ENCODE measurements at places on chromosomes 1 and 21.
A peak's percentile ranks its signal among the peaks of the same experiment; 100 is the strongest.

GRCh38 chr1:205204552-205204951 is 7.0 kb downstream of the DSTYK start:
- DNase-seq, result no peak

DNA sequence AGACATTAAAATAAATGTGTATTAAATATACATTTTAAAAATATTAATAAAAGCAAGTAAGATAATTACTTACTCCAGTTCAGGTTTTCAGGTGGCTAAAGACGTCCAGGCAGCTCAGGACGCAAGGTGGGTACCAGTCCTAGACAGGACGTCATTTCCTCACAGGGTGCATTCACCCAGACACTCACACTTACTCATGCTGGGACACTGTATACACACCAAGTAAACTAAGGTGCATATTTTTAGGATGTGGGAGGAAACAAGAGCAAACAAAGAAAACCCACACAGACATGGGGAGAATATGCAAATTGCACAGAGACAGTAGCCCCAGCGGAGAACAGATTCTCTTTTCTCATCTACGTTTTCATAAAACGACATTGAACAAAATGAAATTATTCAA is 457.9 kb downstream of the BRINP3 start:
- DNase-seq, result no peak

GRCh38 chr1:225763716-225764548 is 13.7 kb upstream of the SRP9 start:
- DNase-seq, result no peak

DNA sequence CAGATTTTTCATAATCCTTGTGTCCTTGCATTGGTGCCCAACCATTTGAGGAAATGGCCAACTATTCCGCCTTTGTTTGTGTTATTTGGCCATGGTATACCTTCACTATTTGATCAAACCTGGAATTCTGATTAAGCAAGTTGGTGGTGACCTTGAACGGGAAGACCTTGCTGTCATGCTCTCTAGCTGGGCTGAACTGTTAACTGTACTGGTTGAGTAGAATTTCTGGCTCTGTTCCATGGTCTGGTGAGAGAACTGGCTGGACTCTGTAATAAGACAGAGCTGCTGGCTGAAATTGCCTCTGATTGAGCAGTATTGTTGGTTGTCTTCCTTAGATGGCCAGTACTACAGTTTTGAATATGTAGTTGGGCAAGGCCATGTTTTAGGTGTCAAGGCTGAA is 3.0 kb upstream of the LCE3C start:
- no peak for DNase-seq

- DNase-seq, result no peak
These were observed 115.0 kb downstream of the BACH1 start for GRCh38 chr21:29413683-29414082.

- no peak for DNase-seq
These were observed at the start of the genes SHE and TDRD10 for GRCh38 chr1:154502066-154502743. TSS of gene SHE (minus strand) at chr1:154502412. CDS start at chr1:154502026, 386 bp downstream. TSS of gene TDRD10 (plus strand) at chr1:154502219. CDS start at chr1:154506904, 4,685 bp downstream.

GRCh38 chr1:32128479-32128878 is 20.6 kb downstream of the KPNA6 start:
- DNase-seq, result no peak

GRCh38 chr1:43227143-43227764 is 42.5 kb upstream of the TMEM125 start:
- no peak for DNase-seq

GRCh38 chr1:180939711-180940103 is 27.0 kb downstream of the KIAA1614 start:
- no peak for DNase-seq

GRCh38 chr21:41370840-41371684 is 9.2 kb downstream of the MX2 start:
- DNase-seq, result no peak

DNA sequence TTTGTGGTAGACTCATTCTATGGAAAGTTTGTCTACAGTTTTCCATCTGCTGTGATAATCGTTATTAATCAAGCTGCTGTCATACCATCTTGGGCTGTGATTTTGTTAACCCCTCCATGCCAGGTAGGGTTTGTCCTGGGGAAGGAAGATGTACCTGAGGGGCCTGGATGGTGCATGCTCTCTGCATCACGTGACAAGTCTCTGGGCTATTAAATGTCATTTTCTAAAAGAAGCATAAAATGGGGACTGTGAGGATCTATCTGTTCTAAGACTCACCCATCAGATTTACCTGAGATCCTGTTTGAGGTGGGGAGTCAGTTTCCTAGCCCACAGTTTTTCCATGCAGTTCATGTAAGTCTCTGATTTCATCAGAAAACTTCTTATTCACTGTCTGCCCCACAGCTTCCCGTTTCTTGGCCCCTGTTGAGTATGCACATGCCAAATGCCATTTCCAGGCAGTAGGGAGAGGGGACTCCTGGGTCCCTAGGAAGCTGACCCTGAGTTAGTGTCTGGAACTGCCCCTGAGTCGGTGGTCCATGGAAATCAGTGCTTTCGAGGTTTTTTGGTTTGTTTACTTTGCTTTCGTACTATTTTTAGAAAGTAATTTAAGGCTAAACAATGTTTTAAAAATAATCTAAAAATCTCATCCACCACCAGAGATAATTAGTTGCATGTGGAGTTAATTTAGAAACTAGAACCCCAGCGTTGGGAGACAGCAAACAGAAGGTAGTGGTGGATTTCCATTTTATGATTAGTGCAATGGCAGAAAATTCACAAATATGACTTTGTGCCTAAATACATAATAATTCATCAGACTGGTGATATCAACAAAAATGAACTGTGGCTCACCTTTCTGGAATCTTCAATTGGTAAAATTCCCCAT is 46.7 kb downstream of the ZBTB18 start:
- no peak for DNase-seq

DNA sequence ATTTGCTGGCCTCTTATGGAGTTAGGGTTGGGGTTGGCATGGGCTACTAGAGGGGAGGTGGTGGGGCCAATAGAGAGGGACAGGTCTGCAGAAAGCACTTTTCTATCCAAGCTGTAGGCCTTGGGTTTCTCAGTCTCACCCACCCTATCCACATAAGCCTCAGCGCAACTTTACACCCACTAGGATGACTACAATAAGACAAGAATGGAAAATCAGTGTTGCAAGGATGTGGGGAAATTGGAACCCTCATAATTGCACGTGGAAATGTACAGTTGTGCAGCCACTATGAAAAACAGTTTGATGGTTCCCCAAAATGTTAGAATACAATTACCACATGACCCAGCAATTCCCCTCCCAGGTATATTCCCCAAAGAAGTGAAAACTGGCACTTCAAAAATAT is 14.0 kb upstream of the GSTM4 start:
- DNase-seq, result no peak

- DNase-seq, result no peak
These were observed 6.7 kb upstream of the NADK start for GRCh38 chr1:1784933-1785332.

DNA sequence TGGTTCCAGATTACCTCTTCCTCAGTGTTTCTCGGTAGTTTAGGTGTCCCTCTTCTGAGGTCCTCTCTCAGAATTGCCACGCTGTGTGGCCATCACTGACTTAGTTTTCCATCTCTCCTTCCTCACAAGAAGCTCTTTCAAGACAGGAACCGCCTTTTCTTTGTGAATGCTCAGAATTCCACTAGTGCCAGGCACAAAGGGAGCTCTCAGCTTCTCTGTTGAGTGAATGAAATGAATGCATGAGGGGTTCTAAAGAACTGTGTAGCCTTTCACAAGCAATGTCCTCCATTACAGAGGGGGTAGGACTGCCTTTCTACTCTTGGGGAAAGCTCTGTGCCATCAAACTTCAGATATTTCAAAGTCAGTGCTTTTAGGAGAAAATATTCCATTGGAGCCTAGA is 546.8 kb downstream of the RWDD3 start:
- no peak for DNase-seq

DNA sequence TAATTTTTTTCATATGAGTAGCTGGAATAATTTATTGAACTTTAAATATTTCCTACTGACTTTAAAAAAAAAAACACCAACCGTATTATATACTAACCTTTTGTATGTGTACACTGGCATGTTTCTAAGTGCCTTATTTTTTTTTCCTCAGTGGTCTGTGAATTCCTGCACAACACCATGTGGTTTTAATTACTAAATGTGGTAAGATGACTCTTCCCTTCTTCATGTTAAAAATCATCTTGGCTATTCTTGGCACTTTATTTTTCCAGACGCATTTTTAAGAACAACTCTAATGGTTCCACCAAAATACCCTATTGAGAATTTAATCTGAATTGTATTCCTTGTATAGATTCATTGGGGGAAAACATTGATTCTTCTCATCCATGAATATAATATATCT is 28.4 kb downstream of the PPP2R5A start:
- DNase-seq, result no peak

- no peak for DNase-seq
These were observed 36.2 kb downstream of the CAMSAP2 start for GRCh38 chr1:200774735-200775444.

GRCh38 chr1:86150553-86151055 is 6.0 kb downstream of the COL24A1 start:
- DNase-seq, result no peak

DNA sequence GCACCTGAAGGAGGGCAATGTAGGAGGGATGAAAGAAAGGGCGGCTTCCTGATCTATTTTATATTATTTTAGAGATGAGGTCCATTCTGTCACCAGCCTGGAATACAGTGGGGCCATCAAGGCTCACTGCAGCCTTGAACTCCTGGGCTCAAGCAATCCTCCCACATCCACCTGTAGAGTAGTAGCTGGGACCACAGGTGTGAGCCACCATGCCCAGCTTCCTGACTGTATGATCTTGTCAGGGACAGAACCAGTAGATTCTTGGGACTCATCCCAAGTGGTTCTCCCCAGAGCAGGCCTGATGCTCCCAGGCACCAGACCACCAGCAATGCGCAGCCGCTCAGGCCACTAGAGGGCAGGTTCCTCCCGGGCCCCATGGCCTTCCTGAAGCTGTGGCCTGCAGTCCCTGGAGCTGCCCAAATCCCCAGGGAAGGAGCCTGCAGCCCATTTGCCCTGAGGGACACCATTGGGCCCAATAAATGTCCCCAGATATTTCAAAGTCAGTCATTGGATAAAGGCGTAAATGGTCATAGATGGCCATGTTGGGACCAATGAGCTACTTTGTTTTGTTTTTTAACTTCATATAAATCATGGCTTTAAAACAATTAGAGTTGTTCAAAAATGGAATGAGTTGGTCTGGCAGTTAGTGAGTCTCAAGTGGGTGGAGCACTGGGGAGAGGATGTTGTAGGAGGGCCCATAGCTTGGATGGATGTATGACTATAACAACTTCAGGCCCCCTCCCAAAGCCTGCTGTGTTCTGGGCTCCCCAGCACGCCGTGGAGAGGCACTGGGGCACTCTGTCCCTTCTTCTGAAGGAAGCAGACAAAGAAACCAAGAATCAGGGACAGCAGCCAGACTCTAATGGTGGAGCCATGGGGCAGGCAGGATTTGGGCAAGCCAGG is 44.7 kb upstream of the GOLT1A start:
- no peak for DNase-seq

GRCh38 chr1:113136476-113136875 is 63.5 kb downstream of the LRIG2 start:
- no peak for DNase-seq

DNA sequence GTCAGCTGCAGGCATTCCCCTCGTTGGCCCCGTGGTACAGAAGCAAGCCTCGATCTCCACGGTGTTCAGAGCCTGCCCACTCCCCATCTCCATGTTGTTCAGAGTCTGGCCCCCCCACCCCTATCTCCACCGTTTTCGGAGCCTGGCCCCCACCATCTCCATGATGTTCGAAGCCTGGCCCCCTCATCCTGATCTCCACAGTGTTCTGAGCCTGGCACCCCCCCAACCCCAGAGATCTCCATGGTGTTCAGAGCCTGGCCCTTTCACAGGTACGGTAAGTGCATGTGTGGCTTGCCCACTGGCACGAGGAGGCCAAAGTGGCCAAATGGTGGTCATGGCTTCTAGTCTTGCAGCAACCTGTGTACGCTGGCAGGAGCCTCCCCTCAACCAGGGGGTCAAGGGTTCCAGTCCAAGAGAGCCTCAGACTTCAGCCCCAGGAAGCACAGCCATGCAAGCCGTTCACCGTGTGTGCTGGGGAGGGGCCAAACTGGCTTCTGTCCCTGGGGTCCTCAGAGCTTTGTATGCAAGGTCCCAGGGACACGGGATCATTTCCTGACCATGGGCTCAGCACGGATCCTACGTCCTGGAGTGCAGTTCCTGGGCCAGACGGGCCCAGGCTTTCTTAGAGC is 13.3 kb upstream of the PCBP3 start:
- no peak for DNase-seq

DNA sequence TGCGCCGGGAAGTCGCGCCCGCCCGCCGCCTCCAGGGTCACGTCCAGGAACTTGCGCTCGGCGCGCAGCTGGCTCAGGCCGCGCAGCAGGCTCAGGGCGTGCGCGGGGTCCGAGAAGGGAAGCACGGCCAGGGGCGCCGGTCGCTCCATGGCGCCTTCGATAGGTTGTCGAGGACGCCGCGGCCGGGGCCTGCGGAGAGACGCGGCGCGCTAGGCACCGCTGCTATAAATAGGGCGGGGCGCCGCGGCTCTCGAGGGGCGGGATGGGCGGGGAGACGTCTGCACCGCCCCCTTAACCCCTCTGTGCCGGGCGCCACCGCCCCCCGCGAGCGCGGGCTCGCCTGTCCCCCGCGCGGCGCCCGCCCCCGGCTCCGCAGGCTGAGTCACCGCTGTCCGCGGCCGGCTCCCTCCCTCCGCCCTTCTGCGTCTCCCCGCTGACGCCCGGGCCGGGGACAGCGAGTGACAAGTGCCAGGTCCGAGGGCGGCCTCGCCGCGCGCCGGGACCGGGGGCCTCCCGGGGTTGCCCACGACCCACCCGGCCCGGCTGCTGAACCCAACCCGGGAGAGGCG is at the start of gene KLHL21:
Gene KLHL21, minus strand, starts transcription at position 201 of the 569 bp plus-strand sequence. Its CDS starts 52 bp downstream, at position 149.
- DNase-seq, result peak; percentile 36

GRCh38 chr21:23725576-23725975 is 1881.7 kb downstream of the MRPL39 start:
- DNase-seq, result no peak

DNA sequence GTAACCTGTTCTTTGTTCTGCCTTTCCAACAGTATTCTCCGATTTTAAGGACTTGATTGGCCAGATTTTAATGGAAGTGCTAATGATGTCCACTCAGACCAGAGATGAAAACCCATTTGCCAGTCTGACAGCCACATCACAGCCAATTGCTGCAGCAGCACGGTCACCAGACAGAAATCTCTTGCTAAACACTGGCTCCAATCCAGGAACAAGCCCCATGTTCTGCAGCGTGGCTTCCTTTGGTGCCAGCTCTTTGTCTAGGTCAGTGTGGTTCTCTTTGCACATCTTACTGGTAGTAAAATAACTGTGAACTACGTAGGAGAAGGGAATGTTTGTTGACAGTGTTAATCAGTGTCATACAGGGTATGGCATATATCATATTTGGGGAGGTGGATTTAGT is 72.7 kb downstream of the UBE4B start:
- DNase-seq, result no peak

- no peak for DNase-seq
These were observed 185.1 kb downstream of the FGGY start for GRCh38 chr1:59481881-59482505.

DNA sequence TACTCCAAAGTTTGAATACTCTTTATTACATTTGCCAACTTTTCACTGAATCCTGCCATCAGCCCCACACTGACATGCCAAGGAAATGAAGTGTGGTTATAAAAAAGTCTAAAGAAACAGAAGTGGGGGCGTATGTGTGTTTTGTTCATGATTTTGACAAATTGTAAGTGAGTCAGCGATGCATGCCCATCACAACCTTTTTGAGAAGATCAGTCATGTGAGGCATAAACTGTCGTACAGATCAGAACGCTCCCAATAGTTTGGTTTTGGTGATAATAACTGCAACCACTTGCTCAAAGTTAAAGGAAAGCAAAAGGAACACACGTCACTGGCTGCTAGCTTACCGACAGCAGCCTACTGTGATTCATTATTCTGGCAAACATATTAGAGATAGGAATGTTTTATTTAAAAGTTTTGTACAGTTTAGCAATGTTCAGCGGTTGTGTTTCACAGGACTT is 95.6 kb downstream of the RGS2 start:
- DNase-seq, result no peak
